ENCODE measurements at places on chromosomes 11 and 22.

DNA sequence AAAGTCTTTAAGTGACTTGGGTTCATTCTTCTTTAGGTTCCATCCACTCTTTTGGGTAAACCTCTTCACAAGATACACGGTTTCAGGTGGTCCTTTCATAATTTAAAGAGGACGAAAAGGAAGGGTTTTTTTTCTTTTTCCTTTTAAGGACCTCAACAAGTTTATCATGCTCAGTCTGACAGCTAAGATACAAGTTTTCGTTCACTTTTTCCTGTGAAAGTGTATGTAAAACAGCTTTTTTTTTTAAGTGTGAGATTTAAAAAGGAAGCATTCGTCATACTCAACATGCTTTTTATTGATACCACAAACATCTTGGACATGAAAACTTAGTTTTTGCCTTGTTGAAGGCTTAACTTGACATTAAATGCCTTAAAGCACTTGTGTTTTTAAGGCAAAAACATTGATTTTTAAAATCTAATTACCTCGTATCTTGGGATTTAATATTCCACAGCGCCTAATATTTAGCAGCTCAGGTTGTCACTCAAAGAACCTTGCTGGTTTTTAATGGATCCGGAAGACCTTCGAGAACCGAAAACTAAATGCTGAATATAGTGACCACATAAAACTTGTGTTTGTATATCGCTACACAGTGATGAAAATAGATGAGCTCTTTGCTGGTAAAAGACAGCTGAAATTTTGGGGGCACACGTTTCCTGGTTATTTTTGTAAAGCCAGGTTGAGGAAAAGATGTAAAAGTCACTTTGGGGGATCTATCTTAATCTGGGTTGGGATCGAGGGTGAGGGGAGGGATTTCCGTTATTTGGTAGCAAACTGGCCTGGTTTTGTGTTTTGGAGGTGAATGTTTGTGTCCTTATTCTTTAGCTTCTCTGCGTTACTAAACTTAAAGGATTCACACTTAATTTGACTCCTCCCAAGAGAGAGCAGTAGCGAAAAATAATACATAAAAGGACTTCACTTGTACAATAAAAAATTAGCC, 2.3 kb downstream of the PCF11 start:
- DNase-seq, result no peak

DNA sequence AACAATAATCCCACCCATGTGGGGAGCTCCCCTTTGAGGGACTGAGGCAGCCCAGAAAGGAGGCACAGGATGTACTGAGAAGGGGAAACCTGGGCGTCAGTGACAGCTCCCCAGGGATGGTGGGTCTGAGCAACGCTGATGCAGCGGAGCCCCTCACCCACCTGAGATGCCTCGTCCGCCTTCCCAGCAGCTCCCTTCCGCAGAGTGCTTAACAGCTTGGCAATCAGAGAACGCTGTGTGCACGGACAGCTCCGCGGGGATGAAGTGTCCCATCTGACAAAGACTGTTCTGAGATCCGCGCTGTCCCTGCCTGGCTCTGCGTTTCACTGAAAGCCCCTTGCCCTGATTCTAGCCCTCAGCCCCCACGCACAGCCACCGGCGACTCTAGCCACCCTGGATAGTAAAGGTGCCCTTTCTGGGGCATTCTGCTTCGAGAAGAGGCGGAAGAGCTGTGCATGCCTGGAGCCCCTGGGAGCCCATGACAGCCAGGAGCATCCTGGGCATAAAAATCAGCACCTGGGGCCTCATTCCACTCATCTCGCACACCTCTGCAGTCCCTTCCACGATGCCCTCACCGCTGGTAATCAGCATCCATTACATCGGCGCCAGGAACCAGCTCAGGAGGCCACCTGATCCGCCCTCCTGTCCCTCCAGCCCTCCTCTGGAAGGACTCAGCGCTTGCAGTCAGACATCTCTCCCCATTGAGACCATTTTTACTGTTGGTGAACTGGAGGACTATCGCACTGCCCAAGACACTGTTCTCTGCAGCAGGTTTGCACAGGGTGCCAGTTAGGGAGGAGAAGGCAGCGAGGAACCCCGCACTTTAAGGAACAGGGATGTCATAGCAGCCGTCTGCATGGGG, 10.7 kb downstream of the KCNJ5 start:
- no peak for DNase-seq

DNA sequence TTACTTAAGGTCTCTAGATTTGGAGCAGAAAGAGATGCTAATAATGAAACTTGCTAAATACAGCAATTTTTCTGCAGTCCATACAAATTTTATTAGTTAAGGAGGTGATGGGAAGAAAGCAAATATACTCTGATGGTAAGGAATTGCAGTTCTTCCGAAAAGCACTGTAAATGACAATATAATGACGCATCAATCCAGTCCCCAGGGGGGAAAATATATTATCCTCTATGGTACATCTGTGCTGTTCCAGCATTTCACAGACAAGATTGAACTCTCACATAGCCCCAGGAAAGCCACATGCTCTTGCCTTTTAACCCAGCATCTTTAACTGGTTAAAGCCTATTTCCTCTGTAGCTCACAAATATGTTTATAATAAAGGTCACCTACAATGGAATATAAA, 416.6 kb upstream of the CCDC90B start:
- DNase-seq, result no peak

- peak; percentile 87 for DNase-seq
Measured at GRCh38 chr22:28907311-28908008, 24.1 kb downstream of the ZNRF3 start.

DNA sequence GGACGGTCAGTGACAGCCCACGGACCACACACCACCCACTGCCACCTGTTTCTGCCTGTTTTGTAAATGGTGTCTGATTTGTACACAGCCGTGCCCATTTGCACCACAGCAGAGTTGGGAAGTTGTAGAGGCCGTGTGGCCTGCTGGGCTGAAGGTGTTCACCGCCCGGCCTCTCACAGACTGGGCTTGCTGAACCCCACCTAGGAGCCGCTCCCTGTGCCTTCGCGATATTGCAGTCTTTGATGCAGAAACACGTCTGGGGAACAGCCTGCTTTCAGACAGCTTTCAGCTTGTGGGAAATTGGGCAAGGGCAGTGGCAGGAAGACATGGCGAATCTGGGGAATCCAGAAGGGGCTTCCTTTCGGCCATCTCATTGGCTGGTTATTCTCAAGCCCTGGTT, 9.8 kb upstream of the GRAMD4 start:
- no peak for DNase-seq

- no peak for DNase-seq
Measured at GRCh38 chr11:34149274-34149673, 43.8 kb downstream of the NAT10 start.

DNA sequence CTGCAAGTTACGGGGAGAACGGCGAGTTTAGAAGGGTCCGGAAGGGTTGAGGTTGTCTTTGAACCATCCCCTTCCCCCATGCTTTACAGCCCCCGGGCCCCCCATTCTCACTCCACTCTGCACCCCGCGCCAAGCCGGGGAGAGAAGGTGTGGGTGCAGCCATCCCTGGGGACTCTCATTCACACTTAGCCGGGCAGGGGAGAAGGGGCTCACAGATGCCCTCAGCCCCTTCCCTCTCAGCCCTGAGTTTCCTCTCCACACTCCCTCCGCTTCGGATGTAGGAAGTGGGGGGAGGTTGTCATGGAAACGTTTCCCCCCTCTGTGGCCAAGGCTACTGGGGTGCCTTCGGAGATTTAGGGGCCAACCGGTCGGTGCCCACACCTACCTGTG, 334 bp downstream of the CADM1 start:
- DNase-seq, result no peak

DNA sequence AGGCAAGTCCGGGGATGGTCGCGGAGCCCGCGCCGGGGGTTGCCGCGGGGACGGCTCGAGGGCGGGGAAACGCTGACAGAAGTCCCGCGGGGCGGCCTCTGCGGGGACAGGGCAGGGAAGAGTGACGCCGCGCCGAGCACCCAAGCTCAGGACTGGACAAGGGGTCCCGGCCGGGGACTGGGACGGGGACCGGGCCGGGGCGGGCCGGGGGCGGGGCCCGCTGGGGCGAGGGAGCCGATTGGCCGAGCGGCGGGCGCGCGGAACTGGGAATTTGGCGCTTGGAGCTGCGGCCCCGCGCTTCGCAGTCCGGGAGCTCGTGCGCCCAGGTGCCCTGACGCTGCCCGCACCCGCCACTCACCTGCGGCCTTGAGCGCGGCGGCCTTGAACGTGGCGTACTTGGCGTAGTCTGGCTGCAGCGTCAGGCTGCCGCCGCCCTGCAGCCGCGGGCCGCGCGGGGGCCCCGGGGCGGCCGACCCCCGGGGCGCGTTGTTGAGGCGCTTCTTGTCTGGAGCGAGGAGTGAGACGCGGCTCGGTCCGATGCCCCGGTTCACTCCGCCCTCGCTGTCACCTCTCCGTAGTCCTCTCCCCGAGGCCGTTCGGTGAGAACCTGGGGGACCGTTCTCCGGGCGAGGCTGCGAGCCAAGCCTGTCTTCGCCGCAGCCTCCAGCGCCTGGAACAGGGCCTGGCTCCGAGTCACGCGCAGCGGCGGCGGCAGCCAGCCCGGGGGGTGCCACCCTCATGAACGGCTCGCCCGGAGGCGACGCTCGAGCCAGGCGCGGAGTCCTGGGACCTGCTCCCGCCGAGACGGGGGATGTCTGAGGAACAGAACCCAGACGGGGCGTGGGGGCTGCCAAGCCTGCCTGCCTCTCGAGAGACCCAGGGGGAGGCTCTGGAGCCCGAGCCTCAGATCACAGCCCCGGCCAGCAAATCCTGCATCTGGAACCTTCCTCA, 4.5 kb downstream of the SHISA8 start:
- DNase-seq, result no peak

DNA sequence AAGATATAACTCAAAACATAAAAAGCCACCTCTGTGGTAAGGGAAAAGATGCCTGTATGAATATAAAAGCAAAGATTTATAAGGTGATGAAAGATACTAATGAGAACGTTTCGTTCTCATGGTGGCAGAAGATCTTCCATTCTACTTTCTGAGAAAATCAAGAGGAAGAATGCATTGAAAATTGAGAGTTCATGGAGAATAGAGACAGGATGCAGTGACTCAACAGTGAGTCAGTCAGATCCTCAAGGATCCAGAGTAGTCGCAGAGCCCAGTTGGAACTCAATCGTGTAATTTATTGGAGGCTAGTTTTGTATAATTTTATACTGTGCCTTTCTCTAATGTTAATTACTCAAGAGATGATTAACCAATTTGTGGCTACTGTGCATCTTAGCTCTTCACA, 73.3 kb downstream of the ENTHD1 start:
- no peak for DNase-seq

DNA sequence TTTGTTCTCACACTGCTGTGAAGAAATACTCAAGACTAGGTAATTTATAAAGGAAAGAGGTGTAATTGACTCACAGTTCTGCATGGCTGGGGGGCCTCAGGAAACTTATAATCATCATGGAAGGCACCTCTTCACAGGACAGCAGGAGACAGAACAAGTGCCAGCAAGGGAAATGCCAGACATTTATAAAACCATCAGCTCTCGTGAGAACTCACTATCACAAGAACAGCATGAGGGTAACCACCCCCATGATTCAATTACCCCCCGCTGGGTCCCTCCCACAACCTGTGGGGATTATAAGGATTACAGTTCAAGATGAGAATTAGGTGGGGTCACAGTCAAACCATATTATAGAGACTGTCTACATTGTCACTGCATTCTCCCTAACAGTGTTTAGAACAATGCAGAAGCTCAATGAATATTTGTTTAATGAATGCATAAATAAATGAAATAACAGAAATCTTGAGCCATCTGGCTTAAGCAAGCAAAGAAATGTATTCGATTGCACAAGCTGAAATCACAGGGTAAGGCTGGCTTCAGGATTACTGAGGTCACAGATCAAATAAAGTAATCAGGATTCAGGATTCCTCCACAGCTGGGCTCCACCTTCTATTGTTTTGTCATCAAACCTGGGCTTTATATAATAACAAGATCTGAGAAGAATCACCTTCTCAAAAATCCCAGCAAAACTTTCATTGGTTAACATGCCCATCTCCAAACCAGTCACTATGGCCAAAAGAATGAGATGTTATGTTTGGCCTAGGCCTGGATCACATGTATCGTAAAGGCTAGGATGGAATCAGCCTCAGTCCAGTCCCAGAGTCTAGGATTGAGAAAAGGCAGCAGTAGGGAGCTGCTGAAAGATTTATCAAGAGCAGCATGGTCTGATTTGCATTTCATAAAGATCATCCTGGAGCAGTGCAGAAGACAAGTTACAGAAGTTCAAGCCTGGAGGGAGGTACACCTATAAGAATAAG, 137.8 kb upstream of the UBASH3B start:
- DNase-seq, result no peak

DNA sequence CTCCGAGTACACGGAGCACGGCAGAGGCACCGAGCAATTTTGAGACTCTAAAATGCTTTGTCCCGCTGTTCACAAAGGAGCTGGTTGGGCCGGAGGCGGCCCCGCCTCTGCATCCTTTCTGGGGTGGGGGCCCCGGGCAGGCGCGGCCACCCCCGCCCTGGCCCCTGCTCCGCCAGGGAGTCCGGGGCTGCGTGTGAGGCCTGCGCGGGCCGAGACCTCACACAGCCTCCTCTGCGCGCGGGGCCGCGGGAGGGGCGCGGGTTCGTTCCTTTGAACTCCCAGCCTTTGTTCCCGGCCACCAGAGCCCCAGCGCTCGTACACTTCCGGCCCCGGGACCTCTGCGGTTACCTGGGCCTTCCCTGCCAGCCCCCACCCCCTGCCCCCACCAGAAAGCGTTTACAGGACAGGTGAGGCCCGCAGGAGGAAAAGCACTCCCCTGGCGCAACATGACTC, 1.6 kb downstream of the FGF19 start:
- DNase-seq, result no peak

- no peak for DNase-seq
Measured at GRCh38 chr11:83282084-83282716, 4.0 kb downstream of the CCDC90B start.

DNA sequence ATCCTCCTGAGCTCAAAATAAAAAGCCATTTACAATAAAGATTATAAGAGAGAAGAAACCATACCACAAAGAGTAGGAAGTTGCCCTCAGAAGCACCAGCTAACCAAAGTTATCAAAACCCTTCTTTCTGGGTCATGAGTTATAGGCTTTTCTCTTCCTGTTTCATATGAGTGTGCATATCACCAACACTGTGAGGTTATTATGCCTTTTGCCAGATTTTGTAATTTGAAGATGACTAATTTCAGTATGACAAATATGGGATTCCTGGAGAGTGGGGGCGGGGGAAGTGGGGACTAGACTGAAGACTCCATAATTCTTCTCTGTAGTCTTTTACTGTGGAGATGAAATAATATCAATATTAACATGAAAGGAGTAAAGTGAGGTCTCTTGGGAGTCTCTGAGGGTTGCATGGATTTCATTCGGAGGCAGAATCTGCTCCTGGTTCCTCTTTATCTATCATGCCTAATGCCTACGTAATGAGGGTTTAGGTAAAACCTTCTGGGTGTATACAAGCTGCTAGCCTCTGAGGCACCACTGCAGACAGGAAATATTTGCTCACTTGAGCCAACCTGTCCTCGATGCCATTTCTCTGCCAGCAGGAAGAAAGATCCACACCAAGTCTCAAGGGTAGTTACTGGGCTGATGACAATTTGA, 2.1 kb downstream of the LPXN start:
- DNase-seq, result peak; percentile 86
